Caco-2 (cell line): ENCODE measurements at places on chromosomes 11 and 22.

GRCh38 chr11:68009391-68010089, 587 bp upstream of the ALDH3B1 start:
- H3K27me3 ChIP-seq, result no peaks in the 10 kb centered on the region
- H3K4me1 ChIP-seq, result peaks cover 54% of the 10 kb centered on the region
- H3K4me3 ChIP-seq, result peak overlapping the region; percentile 22; the same call in 1 of the 2 replicates
- peak; percentile 72 for DNase-seq
- peak overlapping the region; percentile 87 for H3K27ac ChIP-seq
- no peaks in the 10 kb centered on the region for H3K36me3 ChIP-seq

DNA sequence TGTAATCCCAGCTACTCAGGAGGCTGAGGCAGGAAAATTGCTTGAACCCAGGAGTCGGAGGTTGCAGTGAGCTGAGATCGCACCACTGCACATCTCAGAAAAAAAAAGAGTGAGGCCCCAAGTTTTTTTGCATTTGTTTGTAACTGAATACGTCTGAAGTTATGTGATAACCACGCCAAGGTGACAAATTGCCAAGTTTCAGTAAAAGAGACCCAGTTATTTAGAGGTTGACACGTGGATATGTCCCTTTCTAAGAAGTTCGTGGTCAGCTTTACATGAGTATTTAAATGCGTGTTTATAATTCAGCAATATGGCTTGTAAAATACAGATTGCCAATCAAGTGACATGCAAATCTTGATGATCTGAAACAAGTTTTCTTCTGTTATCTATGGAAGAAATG, 8.0 kb downstream of the PPARA start:
- no peak overlapping the region for H3K27ac ChIP-seq
- no peaks in the 10 kb centered on the region for H3K27me3 ChIP-seq
- no peak for DNase-seq

DNA sequence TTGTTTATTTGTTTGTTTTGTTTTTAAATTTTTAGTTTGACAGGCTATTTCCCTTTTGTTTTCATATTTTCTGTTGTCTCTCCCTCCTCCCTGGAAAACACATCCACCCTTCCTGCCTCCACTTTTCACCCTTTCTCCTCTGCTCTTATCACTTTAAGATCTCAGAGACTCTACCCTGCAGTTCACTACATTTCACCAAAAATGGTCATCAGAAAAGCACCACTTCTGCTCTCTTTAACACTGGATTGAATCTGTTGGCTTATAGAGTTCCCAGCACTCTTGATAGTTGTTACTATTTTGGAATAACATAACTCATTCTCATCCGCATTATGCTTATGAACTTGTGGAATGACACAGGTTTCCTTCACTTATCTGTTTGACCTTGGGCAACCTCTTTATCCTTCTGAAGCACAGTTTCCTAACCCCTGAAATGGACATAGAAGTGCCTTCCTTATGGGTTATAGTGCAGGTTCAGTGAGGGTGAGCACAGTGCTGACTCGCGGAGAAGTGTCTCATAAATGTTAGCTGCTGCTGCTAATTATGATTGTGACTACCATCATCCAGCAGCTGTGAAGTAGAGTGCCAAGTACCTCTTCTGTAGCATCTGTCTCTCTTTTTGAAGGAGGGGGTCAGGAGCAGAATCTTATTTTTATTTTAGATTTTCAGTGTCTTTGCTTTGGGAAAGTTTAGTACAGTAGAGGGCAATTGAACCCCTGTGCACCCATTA, 15.0 kb downstream of the TEAD1 start:
- no peaks in the 10 kb centered on the region for H3K36me3 ChIP-seq
- peaks cover 92% of the 10 kb centered on the region for H3K4me1 ChIP-seq
- no peak overlapping the region for H3K4me3 ChIP-seq
- H3K27me3 ChIP-seq, result no peaks in the 10 kb centered on the region
- no peak for DNase-seq

GRCh38 chr22:35330258-35330861, 30.7 kb downstream of the TOM1 start:
- no peak for DNase-seq
- no peak overlapping the region for H3K27ac ChIP-seq
- H3K4me3 ChIP-seq, result no peak overlapping the region
- H3K27me3 ChIP-seq, result no peaks in the 10 kb centered on the region
- peaks cover 3% of the 10 kb centered on the region for H3K36me3 ChIP-seq

DNA sequence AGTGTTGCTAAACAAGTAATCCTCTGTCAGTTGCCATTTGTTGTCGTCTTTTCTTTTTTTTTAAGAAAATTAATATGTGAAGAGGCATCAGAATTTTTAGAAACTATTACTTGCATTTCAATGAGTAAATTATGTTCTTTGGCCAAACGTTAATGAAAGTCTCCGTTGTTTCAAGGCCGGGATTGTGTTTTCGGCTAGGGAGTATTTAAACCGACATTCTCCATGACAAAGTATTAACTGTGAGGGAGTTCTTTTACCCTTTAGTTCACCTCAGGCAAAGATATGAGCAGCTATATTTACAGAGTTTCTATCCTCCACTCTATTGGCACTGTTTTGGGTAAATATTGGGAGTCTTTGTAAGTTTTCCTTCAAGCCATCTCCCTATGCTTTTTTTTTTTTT, 668.9 kb downstream of the METTL15 start:
- no peaks in the 10 kb centered on the region for H3K36me3 ChIP-seq
- H3K27ac ChIP-seq, result no peak overlapping the region
- no peak for DNase-seq
- H3K27me3 ChIP-seq, result no peaks in the 10 kb centered on the region
- H3K4me3 ChIP-seq, result no peak overlapping the region
- no peaks in the 10 kb centered on the region for H3K4me1 ChIP-seq

- no peak overlapping the region for H3K27ac ChIP-seq
- H3K4me1 ChIP-seq, result no peaks in the 10 kb centered on the region
- no peak overlapping the region for H3K4me3 ChIP-seq
- no peak for DNase-seq
- no peaks in the 10 kb centered on the region for H3K36me3 ChIP-seq
These were observed 2.1 kb upstream of the SHANK3 start for GRCh38 chr22:50670513-50670912.
